Endothelial cell (in vitro differentiated cells): ENCODE measurements at places on chromosomes 12 and 14. TPM values are rescaled to one million over a fixed set of nuclear protein-coding genes. Genes with fewer than 3 reads are reported as not detected.
A peak's percentile ranks its signal among the peaks of the same experiment; 100 is the strongest.

ABHD4 gene
- total RNA-seq = 77.7 TPM

PAH gene
- not detected for total RNA-seq

RIC8B gene
- total RNA-seq = 14.0 TPM

ARG2 gene
- 18.6 TPM for total RNA-seq

ZC2HC1C gene
- total RNA-seq = 1.6 TPM

GRCh38 chr12:89346741-89347324 lies 5.5 kb downstream of the DUSP6 start:
- H3K4me3 ChIP-seq = peak overlapping the region; percentile 100
- peaks cover 38% of the 10 kb centered on the region for H3K27me3 ChIP-seq
- H3K36me3 ChIP-seq = peaks cover 45% of the 10 kb centered on the region
- H3K27ac ChIP-seq = peak overlapping the region; percentile 94
- peaks cover 58% of the 10 kb centered on the region for H3K4me1 ChIP-seq
- peak; percentile 51 for DNase-seq

- H3K27me3 ChIP-seq = peaks cover 2% of the 10 kb centered on the region
- no peak for DNase-seq
- H3K4me3 ChIP-seq = no peak overlapping the region
- peaks cover 5% of the 10 kb centered on the region for H3K4me1 ChIP-seq
Measured at GRCh38 chr12:58415716-58416115, 474.3 kb downstream of the ATP23 start.

DNA sequence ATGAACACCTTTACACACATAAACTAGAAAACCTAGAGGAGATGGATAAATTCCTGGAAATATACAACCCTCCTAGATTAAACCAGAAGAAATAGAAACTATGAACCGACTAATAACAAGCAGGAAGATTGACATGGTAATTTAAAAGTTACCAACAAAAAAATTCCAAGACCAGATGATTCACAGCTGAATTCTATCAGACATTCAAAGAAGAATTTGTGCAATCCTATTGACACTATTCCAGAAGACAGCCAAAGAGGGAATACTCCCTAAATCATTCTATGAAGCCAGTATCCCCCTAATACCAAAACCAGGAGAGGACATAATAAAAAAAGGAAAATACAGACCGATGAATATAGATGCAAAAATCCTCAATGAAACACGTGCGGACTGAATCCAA lies 102.6 kb upstream of the KRR1 start:
- H3K36me3 ChIP-seq = no peaks in the 10 kb centered on the region
- peaks cover under 1% of the 10 kb centered on the region for H3K4me1 ChIP-seq
- DNase-seq = no peak
- no peaks in the 10 kb centered on the region for H3K27me3 ChIP-seq
- H3K4me3 ChIP-seq = no peak overlapping the region

DNA sequence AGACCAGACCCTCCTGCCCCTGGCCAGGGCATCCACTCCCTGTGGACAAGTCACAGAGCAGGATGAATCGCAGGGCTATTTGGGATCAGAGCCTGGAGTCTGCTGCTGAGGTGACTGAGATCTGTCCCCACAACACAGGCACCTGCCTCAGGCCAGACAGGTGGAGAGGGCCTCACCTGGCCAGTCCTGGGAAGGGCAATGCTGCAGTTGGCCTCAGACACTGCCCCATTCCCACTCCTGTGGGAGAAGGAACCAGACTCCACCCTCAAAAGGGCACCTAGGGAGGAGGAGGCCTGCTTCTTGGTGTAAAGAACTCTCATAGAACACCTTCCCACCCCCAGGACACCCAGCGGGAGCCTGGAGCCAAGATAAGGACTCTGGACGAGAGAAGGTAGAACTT lies 48.3 kb upstream of the PLEKHG6 start:
- peaks cover 22% of the 10 kb centered on the region for H3K4me1 ChIP-seq
- no peak overlapping the region for H3K4me3 ChIP-seq
- DNase-seq = no peak
- peaks cover 3% of the 10 kb centered on the region for H3K36me3 ChIP-seq

DNA sequence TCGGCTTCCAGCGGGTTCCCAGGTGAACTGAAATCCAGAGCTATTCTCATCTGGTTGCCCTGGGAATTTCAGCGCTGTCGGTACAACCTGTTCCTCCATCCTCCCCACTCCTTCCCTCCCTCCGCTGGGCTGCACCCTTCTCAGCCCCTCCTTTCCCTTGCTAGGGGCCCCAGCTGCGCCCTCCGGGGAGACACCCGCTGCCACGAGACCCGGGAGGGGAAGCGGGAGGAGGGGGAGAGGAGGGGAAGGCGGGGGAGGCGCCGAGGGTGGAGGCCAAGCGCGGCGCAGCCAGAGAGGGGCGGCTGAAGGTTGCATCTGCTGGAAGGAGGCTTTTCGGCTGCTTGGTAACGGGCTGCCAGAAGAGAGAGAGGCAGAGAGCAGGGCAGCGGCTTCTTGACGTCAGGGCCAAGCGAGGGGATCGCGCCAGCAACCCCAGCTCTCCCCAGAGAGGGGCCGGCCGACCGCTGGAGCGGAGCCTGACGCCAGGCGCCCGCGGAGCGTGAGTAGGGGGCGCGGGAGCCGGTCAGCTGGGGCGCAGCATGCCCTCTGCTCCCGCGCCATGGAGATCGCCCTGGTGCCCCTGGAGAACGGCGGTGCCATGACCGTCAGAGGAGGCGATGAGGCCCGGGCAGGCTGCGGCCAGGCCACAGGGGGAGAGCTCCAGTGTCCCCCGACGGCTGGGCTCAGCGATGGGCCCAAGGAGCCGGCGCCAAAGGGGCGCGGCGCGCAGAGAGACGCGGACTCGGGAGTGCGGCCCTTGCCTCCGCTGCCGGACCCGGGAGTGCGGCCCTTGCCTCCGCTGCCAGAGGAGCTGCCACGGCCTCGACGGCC lies at the start of gene KCNA5:
Gene KCNA5, plus strand, starts transcription at position 291 of the 831 bp plus-strand sequence. Its CDS starts 269 bp downstream, at position 560.
- H3K36me3 ChIP-seq = peaks cover 6% of the 10 kb centered on the region
- DNase-seq = peak; percentile 26
- peaks cover 32% of the 10 kb centered on the region for H3K4me1 ChIP-seq
- peaks cover 14% of the 10 kb centered on the region for H3K27me3 ChIP-seq
- no peak within 1 kb of the TSS for H3K27ac ChIP-seq

DNA sequence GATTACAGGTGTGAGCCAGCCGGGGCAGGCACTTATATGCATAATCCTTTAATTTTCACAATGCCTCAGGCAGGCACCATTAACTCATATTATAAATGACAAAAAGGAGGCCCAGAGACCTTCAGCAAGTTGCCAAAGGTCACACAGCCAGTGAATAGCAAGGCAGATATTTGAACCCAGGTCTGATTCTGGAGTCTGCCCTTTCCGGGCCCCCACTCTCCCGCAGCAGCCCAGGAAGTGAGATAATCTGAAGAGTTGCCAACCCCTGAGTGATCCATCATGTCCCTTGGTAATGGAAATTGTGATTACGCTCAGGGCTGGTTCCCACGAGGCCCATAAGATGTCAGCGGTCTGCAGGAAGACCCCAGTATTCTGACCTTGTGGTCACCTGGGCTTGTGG lies 95.3 kb upstream of the MED13L start:
- H3K36me3 ChIP-seq = no peaks in the 10 kb centered on the region
- DNase-seq = no peak
- H3K4me1 ChIP-seq = peaks cover 15% of the 10 kb centered on the region
- H3K27me3 ChIP-seq = peaks cover 9% of the 10 kb centered on the region
- H3K27ac ChIP-seq = no peak overlapping the region

DNA sequence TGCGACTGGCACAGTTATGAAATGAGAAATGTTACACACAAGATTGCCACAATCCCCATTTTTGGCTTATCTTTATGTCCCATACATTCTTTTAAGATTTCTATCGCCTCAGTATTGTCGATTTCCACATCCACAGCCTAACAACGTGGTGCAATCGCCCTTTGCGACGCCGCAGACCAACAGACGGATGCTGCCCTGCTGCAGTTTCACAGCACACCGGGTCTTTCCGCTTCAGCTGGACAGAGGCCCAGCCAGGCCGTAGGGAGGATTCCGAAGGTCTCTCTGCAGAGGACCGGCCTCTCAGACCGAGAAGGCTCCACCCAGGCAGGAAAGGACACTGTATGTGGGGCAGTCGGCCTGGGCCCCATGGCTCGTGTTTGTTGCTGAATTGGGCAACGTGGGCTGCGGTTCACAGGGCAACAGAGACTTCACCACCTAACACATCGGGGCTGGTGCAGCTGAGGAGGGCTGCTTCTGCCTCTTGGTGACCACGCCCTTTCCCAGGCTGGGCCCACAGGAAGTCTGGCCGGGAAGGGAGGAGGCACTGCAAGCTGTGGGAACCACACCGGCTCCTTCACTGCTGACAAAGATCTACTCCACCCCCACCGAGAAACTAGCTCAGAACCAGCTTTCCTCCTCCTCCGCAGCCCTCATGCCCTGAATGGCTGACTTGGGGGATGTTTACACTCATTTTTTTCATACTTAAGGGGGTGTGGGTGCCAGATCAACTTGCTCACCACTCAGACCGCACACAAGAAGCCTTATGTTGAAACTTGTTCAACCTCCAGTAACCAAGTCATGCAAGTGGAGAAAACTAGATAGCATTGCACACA lies 32.9 kb upstream of the MDM1 start:
- peak overlapping the region; percentile 81 for H3K27ac ChIP-seq
- peaks cover 39% of the 10 kb centered on the region for H3K4me1 ChIP-seq
- H3K27me3 ChIP-seq = peaks cover 2% of the 10 kb centered on the region
- DNase-seq = peak; percentile 64
- H3K36me3 ChIP-seq = no peaks in the 10 kb centered on the region

- no peak for DNase-seq
- H3K4me1 ChIP-seq = peaks cover 23% of the 10 kb centered on the region
- H3K27ac ChIP-seq = peak overlapping the region; percentile 37
- H3K36me3 ChIP-seq = peaks cover 11% of the 10 kb centered on the region
- H3K27me3 ChIP-seq = peaks cover 4% of the 10 kb centered on the region
Measured at GRCh38 chr12:50603817-50604639, 99.2 kb downstream of the DIP2B start.

DNA sequence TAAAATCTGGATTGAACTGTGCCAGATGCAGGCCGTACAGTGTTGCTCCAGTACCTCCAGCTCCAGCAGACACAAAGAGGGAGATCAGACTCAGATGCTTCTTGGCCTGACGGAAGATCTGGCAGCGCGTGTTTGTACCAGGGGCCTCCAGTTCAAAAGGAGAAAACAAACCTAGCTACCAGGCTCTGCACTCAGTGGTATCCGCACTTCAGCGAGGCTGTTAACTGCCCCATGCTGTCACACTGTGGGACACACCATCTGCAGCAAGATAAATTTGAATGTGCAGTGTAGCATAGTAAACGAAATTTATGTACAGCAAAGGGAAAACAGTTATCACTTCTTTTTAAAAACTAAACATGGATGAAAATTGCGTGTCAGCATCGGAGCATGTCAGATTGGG lies 5.1 kb downstream of the DYNC1H1 start:
- DNase-seq = no peak
- no peak overlapping the region for H3K4me3 ChIP-seq
- H3K4me1 ChIP-seq = peaks cover 9% of the 10 kb centered on the region
- peaks cover 1% of the 10 kb centered on the region for H3K27me3 ChIP-seq
- H3K27ac ChIP-seq = no peak overlapping the region

GRCh38 chr14:64807551-64807950 lies 72.2 kb downstream of the SPTB start:
- no peak overlapping the region for H3K4me3 ChIP-seq
- H3K36me3 ChIP-seq = no peaks in the 10 kb centered on the region
- peaks cover 4% of the 10 kb centered on the region for H3K27me3 ChIP-seq
- H3K27ac ChIP-seq = no peak overlapping the region
- H3K4me1 ChIP-seq = peaks cover 14% of the 10 kb centered on the region

DNA sequence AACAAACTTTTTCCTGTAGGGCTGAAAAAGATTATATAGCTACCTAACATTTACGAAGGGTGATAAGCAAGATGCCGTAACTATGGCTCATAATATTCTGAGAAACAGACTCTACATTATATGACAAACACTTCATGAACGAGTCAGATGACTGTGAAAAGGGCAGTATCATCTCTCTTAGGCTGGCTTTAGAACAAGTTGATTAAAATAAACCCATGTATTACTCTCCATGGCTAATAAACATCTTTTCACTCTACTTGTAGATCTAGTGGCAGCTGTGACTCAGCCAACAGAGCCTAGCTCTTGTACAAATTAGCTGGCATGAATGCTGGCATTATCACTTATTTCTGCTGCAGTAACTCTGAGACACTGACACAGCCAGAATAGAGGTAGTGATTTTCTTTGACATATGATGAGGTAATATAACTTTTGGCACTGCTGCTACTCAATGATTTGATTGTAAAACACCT lies 47.1 kb downstream of the SLC2A13 start:
- no peaks in the 10 kb centered on the region for H3K36me3 ChIP-seq
- H3K27me3 ChIP-seq = no peaks in the 10 kb centered on the region
- no peak for DNase-seq
- H3K4me3 ChIP-seq = no peak overlapping the region
- no peaks in the 10 kb centered on the region for H3K4me1 ChIP-seq
- no peak overlapping the region for H3K27ac ChIP-seq

DNA sequence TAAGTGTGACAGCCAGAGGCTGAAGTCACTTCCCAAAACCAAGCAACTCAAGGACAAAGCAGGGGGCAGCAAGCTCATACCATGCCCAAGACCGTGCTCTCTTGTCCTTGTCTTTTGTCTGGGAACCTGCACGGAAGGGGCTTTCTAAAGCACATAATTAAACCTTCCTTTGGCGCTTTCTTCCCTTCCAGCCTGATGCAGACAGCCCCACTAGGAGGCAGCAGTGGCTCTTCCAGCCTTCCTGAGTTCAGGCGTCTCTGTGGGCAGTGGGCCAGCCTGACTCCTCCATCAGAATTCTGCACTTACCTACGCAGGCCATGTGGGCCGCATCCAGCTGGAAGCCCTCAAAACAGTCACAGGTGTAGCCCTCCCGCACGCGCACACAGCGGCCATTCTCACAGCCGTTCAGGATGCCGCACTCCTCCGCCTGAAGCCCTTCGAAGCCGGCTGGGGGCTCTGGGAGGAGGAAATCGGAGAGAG lies 7.6 kb downstream of the ISCA2 start:
- H3K36me3 ChIP-seq = no peaks in the 10 kb centered on the region
- peaks cover 7% of the 10 kb centered on the region for H3K27me3 ChIP-seq
- peak; percentile 71 for DNase-seq
- H3K27ac ChIP-seq = no peak overlapping the region

DNA sequence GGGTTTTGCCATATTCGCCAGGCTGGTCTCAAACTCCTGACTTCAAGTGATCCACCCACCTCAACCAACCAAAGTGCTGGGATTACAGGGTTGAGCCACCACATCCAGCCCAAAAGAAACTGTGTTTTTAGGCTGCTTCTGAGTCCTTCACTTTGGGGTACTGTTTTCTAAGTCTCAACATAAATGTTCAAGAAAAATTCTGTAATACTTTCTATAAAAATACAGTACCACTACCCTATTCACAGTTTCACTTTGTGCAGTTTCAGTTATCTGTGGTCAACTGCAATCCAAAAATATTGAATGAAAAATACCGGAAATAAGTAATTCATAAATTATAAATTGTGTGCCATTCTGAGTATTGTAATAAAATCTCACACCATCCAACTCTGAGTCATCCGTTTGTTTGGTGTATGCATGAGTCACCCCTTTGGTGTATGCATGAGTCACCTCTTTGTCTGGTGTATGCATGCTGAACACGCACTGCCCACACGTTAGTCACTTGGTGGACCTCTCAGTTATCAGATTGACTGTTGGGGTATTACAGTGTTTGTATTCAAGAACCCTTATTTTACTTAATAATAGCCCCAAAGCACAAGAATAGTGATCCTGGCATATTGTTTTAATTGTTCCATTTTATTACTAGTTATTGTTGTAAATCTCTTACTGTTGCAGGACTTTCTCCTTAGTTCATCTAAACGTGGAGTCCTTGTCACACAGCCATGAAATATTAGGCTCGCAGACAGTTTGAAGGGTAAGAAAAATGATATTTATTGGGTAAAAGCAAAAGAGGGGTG lies 190.2 kb downstream of the FSCB start:
- no peak overlapping the region for H3K4me3 ChIP-seq
- peaks cover 2% of the 10 kb centered on the region for H3K27me3 ChIP-seq
- DNase-seq = no peak
- no peak overlapping the region for H3K27ac ChIP-seq

GRCh38 chr14:53793790-53794505 lies 162.7 kb downstream of the BMP4 start:
- no peaks in the 10 kb centered on the region for H3K36me3 ChIP-seq
- H3K4me1 ChIP-seq = no peaks in the 10 kb centered on the region
- DNase-seq = no peak
- no peaks in the 10 kb centered on the region for H3K27me3 ChIP-seq
